IMR-90 (cell line): ENCODE measurements at places on chromosomes 5 and 9. TPM values are rescaled to one million over a fixed set of nuclear protein-coding genes. Genes with fewer than 3 reads are reported as not detected.

- no peak for DNase-seq
Observed at GRCh38 chr5:14469551-14470377, 111.8 kb upstream of the OTULINL start.

The SPATA31A3 gene
- not detected in 2 replicates for total RNA-seq

GRCh38 chr5:167233507-167234220 is 1057.8 kb upstream of the WWC1 start:
- peak; percentile 26 for DNase-seq

- no peak for DNase-seq
Observed at GRCh38 chr5:84131372-84131771, 253.3 kb downstream of the EDIL3 start.

GRCh38 chr5:94031631-94032030 is 290.2 kb upstream of the POU5F2 start:
- DNase-seq, result peak; percentile 7

The NR5A1 gene
- total RNA-seq, result not detected in 2 replicates
